ENCODE measurements at places on chromosomes 7 and 10. TPM values are rescaled to one million over a fixed set of nuclear protein-coding genes. Genes with fewer than 3 reads are reported as not detected.

GRCh38 chr7:127041689-127042452 is 210.9 kb downstream of the GRM8 start:
- DNase-seq, result no peak

DNA sequence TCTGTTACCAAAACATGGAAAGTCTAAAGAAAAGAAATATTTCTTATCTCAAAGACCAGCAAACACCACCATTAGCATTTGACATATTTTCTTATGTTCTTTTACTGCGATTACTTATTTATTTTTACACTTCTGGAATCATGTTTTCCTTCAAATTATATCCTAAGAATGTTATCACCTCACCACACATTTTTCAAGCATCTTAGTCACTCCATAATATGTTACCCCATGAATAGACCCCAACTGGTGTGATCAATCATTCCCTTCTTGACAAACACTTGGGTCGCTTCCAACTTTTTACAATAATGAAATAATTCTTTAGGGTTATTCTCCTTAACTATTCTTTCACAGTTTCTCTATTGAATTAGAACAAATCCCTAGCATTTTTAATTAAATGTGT is 67.4 kb downstream of the AMPH start:
- no peak for DNase-seq

GRCh38 chr7:157483971-157484410 is 147.2 kb downstream of the DNAJB6 start:
- no peak for DNase-seq

DNA sequence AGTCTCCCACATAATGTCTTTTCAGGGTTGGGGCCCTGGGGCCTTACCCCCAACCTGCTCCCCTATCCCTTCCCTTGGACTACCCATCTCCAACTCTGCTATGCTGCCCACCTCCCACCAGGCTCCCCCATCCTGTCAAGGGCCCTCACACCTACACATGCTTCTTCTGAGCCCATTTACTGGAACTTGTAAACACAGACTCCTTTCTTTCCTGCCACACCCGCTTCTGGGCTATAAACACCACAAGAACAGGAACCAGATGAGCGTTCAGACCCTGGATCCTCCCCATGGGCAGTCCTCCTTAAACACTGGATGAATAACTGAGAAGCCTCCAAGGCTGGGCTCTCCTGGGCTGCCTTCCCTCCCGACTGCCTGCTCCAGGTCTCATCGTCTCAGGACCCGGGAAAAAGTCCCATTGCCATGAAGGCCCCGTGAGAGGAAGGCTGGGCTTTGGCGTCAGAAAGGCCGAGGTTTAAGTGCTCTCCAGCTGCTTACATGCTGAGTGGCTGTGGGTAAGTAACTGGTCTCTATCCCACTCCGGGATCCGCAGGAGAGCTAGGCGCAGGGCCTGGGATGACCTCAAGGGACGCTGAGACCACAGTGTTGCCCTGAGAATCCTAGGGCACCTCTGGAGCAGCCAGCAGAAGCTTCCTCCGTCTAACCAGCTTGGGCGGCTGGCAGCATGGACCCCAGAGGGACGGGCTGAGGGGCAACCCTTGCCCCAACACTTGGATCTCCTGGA is 15.6 kb upstream of the CRHR2 start:
- no peak for DNase-seq

DNA sequence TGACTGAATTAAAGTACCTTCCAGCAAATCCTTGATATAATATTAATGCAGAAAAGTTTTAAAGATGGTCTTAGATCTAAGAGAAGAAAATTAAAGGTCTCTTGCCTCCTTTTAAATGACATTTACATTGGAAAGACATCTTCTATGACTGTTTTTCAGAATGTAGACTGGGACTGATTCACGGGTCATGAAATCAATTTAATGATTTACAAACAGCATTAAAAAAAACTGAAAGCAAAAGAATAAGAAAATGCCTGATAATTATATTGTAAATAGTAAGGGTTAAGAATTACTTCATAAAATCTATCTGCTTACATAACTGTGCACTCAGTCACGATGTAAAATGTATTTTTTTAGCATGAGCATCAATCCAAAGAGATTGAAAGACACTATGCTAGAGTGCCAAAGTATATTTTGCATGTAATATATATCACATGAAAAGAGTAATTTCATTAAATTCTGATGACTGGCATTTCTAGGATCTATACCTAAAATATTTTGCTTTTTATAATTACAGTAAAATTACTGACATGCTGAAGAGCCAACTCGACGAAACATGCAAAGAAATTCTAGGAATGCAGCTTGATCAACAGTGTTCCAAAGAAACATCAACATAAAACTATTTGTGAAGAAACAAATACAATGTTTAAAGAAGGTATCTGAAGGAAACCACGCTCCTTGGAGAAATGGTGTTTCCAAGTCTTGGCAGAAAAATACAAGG is 35.1 kb downstream of the RTKN2 start:
- no peak for DNase-seq

DNA sequence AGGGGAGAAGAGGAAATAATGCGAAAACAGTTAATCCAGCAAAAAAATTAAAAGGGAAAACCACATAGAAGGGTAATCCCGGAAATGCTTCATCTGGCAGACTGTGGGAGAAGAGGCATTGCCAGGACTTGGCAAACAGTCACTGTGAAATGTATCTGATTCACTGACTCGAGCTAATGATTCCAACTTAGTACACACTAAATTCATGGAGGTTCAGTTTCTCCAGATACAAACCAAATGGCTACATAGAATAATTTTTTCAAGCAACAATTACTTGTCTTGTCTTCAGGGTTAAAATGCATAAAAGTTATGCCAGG is 36.4 kb downstream of the GDI2 start:
- DNase-seq, result peak; percentile 5

DNA sequence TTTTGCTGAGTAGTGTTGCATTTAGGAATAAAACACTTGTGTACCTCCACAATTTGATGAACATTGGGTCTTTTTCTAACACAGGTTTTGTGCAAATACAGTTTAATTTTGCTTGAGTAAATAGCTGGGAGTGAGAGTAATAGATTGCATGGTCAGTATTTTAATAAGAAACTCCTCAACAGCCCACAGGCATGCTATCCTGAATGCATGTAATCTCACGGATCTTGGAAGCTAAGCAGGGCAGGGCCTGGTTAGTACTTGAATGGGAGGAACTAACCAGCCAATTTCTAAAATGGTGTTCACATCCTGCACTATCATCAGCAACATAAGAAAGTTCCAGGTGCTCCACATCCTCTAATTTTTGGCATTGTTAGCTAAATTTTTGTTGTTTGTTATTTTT is 685.4 kb upstream of the MBL2 start:
- no peak for DNase-seq

DNA sequence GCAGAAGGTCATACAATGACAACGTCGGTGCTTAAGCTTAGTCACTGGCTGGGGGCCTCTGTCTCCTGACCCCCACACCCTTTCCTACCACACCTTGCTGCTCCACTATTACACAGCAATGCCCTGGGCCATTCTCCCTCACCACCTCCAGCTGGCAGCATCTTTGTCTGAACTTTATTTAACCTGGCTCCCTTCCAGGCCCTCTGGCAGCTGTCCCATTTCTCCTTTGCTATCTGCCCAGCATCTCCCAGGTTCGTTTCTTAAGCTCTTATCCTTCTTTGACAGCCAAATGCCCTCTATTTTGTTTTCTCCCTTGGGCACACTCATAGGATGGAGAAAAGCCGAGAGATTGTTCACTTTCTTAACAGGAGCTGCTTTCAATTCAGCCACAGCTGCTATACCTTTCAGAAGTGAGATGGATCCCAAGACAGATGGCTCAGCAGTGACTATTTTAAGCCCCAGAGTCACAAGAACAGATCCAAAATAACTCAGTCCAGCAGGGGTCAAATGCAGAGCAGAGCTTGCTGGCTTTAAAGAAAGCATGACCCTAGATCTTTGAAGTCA is 1277.1 kb upstream of the AUTS2 start:
- DNase-seq, result no peak

DNA sequence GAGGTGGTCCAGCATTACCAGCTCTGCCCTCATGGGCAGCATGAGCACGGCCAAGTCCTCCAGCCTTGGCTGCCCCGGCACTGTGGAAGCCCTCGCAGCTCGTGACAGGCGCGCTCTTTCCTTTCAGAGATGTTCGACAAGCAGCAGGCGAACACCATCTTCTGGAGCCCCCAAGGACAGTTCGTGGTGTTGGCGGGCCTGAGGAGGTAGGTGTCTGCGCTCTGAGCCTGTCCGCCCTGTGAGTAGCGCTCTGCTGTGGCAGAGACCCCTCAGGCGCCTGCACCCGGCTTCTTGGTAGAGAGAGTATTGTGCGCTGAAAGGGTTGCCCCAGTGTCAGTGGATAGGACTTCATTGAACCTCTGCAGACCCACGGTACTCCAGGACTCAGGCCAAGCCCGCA is 19.8 kb downstream of the EIF3B start:
- no peak for DNase-seq

DNA sequence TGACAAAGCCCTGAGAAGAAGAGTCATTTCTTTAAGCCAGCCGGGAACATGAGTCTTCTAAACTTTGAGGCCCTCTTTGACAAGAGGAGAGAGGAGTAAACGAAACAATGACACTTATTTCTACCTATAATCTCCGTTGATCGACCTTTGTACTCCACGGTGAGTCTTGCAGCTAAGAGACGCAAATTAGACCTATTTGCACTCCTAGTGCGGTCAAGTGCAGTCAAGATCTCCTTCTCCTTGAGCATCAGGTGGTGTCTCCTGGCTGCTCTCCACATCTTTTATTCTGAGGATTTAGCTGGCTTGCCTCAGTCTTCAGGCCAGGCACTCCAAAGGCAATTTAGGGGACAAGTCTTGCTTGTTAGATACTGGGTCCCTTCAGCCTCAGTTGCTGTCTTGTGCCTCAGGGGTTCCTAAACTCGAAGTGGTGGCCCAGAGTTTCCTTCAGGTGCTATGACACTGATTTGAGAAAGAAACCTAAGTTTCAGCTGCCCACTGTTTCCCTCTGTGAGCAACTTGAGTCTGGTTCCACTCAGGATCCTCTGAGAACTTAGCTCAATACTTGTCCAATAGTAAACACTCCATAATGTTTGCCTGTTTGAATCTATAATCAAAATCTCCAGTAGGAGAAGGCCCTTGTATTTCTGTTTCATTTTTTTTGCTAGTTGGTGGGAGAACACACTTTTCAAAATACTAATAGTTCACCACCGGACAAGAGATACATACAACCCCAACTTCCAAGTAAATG is 312.9 kb downstream of the RNLS start:
- no peak for DNase-seq

DNA sequence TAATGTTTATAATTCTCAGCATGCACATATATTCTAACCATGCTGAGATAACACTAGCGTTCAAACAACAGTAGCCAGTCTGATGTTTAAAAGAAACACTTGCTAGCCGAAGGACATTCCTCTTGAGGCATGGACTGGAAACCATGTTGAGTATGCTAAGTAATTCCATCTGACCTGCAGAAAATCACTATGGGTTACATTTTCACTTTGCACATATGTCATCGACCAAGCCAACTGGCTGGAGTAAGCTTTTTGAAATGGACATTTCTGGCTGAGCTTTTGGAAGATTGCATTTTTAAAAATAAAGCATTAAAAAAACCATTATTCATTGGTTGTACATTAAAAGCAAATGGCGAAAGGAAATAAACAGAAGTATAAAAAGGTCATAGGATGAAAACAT is 88.2 kb downstream of the BBS9 start:
- no peak for DNase-seq

DNA sequence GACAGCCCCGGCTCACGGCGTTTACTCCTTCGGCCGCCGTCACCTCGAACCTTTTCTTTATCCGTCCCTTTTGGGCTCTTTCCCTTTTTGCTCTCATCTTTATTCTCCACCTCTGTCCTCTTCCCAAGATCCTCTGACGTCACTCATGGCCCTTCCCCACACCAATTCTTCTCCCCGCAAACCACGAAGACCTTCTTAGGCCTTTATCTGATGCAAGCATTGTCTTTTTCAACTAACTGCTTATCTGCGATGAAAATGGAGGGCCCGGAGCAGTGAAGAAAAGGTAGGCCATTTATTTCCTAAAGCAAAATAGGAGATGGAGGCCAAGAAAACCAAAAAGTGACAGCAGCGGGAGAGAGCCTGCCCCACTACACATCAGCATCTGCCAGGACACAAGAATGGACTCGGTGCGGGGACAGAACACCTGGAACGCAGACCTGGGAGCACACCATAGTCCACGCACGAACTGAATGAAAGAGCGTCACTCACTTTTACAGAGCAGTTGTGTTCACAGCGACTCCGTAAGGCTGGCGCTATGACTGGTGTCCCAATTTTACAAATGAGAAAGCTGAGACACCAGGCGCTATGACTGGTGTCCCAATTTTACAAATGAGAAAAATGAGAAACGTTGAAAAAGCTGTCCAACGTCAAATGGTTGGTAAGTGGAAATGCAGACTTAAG is 45.3 kb downstream of the ZNF777 start:
- no peak for DNase-seq

DNA sequence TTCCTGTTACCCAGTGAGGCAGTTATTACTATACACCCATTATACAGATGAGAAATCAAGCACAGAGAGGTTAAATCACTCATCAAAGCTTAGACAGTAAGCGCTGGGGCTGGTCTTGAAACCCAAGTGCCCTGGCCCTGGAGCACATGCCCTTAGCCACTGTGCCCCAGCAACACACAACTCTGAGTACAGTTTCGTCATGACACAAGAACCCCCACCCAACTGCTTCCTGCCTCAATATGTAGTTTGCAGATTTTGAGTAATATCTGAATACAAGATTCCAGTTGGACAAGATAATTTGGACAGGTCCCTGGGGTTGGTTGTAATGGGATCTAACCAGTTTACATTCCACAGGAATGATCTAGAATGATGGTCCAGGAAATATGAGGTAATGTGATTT is 62.8 kb downstream of the SH3PXD2A start:
- no peak for DNase-seq

DNA sequence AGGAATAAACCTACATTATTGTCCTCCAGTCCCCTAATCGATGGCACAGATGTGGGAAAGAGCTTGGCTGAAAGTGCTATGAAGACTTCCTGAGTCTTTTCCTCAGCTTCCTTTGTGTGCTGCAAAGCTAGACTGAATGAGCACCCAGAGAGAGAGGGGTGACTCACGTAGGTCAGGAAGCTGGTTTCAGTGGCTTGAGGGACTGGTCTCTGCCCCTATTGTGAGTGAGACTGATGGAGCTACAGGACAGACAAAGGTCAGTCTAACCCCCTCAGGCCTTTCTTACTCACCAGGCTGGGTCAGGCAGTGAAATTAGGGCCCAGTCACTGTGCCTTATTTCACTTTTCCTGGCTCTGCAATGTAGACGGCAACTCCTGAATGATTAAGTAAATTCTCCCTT is 171.1 kb upstream of the GRB10 start:
- peak; percentile 64 for DNase-seq

- no peak for DNase-seq
Measured at GRCh38 chr7:8221567-8221966, 40.4 kb downstream of the ICA1 start.

MYL10 gene
- not detected for total RNA-seq

PIK3AP1 gene
- 0.21 TPM for total RNA-seq

CHAT gene
- not detected for total RNA-seq

DCLRE1A gene
- 9.3 TPM for total RNA-seq

EBLN1 gene
- total RNA-seq, result not detected

SORCS1 gene
- total RNA-seq, result not detected
